Fibroblast of skin of right quadriceps (primary cell): ENCODE measurements at places on chromosomes 7 and 10.

DNA sequence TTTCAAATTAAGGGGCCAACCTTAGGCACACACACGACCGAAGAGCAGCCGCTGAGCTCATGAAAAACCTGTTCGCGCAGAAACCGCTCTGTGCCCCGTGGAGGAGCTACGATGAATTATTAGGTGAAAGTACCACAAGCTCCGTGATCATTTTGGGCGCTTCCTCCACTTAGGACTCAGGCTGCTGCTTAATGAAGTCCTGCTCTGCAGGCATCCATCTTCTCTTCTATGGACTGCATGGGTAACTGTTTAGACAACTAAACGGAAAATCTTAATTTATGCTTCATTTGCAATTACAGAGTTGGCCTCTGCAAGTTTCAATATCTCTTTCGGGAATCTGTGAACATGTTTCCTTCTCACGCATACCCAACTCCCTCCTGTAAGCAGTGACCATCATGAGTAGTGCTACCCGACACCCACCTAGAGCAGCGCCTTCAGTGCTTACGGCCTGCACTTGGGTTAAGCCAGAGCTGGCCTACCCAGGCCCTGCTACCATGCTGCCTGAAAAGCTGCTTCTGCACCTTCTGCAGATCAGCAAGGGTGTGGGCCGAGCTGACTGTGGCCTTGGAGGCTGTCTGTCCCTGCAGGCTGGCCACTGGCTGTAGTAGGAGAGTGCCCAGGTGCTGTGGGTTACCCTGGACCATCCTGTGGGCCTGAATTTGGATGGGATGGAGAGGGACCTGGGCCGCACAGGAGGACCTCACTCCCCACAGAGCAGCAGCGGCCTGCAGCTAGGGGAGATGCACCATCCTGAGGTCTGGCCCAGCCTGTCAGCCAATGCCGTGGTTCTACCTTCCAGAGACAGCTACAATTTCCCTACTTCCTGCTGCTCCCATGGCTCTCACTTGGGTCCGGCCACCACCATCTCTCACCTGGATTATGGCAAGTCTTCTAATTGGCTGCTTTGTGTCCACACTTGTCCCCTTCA, 36.0 kb downstream of the GNA12 start:
- peak; percentile 59 for DNase-seq

- peak; percentile 83 for DNase-seq
Observed at GRCh38 chr10:112951359-112952281, 1.6 kb downstream of the TCF7L2 start.

DNA sequence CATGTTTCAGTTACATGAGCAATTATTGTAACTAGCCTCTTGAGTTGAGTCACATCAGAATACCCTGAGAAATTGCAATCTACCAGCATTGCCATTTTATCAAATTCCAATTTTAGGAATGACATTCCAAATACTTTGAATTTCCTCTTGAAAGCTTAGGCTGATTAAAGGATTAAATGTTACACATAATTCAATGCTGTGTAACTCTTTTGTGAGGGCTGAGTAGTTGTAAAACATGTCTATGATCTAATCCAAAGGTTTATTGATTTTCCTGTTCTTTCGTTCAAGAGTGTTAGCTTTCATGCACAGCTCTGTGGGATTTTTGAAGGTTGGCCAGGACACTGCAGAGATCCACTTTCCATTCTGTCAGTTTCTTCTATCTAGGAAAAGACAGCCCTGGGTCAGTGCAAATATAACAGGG, 193.1 kb downstream of the SORCS1 start:
- DNase-seq, result no peak

- DNase-seq, result no peak
Observed at GRCh38 chr10:77253147-77253545, 384.5 kb downstream of the KCNMA1 start.

GRCh38 chr7:90948085-90948484, 316.1 kb upstream of the FZD1 start:
- no peak for DNase-seq

- DNase-seq, result no peak
Observed at GRCh38 chr10:82282782-82283456, 407.9 kb downstream of the NRG3 start.

GRCh38 chr7:148807436-148807835, 76.7 kb downstream of the EZH2 start:
- DNase-seq, result no peak

DNA sequence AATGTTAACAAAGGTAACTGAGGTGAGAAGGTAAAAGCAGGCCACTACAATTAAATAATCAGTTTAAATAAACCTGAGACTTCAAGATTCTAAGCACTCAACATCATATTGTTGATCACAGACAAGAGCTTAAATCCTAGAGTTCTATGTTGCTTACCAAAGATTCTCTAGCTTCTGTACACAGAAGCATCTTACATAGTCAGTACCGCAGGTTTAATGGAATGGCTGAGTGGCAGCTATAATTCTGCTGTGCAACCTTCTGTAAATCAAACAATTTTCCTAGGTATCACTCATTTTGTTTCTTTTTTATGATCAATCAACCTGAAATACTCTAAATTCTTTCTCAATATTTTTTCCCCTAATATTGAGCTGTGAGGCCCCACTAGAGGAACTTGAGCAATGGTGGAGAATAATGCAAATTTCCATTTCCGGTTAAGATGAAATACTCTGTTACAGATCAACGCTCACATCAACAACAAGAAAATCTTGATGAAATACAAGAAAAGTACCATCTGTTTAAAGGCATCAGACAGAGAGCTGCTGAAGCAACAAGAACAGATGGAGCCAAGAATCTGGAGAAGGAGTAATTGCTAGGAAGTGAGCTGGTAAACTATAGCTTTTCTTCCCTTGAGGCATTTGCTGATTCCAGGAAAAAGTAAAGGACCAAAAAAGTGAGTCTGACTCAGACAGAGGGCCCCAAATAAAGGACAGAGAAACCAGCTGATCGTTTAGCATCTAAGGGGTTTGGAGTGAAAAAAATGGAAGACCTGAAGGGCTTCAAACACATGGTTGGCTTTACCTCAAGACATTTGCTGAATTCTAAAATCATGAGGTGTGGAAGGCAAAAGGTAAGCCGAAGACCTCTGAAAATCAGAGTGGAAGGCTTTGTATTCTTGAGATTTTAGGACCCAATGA, 22.6 kb downstream of the PNPLA8 start:
- DNase-seq, result peak; percentile 3

- DNase-seq, result no peak
Observed at GRCh38 chr7:24729365-24730017, 27.8 kb downstream of the GSDME start.

DNA sequence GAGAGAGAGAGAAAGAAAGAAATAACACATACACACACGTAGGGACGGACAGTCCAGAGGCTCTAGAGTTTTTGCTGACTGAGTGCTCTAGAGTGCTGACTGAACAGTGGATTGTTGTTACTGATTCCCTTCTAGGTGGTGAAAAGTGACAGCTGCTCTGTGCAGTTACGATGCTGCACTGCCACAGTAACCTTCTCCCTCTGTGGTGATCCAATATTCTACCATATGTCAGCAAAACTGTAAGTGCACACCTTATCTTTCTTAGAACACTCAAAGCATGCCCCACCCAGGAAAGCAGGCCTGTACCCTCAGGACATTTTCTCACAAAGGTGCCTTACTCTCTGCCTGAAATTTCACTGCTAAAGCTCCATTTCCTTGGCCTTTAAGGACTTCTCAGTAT, 1023.5 kb downstream of the TYW1 start:
- DNase-seq, result no peak

DNA sequence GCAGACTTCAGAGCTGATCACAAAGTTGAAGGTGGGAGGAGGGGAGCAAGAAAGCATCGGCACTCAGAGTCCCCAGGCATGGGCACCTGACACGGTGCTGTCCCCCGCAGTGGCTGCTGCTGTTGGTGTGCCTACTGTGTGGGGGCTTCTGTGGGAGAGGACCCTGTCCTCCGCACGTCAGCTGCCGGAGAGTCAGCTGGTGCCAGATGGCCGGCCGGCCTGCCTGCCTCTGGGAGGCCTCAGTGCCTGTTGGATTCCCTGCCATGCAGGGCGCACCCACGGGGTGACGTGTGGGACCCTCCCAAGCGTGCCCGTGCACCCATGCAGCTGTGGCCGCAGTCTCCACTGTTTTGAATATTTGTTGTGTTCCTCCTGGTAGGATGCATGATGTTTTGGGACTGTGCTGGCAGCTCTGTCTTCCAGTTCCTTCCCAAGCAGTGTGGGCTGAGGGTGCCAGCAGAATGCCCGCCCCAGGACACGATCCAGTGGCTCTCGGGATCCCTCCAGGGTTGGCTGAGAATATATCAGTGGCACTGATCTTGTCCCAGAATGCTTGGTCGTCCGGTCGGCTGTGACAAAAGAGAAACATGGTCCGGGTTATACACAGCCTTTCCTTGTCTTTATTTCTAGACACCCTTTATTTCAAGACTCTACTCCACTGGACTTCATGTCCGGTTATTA, 185.6 kb downstream of the MGMT start:
- no peak for DNase-seq

DNA sequence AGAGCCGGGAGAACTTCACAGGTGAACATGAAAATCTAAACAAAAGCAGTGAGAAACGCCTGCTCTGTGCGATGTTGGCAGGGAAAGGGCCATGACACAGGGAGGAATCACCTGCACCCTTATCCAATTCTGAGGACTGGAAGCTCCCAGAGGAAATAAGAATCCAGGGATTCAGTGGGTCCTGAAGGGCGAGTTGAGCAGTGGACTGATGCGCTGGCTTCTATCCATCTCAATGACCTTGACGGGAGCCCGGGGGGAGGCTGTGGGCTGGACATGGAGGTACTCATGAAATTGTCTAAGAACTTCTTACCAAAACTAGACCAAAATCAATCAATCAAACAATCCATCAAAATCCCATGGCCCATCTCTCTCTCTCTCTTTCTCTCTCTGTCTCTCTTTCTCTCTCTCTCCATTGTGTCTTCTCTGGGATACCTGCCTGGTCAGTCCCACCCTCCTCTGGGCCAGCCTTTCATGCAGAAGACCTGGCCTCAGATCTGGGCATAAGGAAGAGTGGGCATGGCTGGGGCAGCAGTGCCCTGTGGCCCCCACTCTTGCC, 7.2 kb downstream of the CPXM2 start:
- no peak for DNase-seq

- DNase-seq, result no peak
Observed at GRCh38 chr7:81140775-81141174, 221.9 kb upstream of the SEMA3C start.

DNA sequence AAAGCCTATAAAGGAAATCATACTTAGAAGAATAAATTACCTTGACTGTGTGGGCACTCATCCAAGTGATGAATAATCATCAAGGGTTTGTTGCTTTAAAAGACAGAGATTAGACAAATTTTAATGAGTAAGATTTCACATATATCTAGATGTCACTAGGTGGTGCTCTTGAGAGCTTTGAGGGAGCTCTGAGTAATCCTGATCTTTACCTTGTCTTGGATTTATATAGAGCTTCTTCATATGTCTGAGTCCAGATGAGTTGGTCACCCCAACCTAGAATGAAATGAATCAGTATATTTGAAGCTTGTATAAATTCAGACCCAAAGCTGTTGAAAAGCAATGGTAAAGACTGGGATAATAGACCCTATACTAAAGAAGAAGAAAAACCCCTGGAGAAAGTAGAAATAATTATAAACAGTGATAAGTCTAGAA, 3.7 kb downstream of the AGR2 start:
- DNase-seq, result peak; percentile 76

DNA sequence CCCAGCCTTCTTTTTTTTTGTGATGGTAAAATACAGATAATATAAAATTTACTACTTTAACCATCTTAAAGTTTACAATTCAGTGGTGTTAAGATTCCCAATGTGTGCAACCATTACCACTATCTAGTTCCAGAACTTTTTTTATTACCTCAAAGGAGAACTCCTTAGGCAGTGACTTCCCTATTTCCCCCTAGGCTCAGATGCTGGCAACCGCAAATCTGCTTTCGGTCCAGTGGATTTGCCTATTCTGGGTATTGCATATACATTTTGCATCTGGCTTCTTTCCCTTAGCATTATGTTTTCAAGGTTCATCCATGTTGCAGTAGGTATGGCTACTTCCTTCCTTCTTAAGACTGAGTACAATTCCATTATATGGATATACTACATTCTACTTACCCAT, 56.5 kb downstream of the AFAP1L2 start:
- DNase-seq, result no peak

GRCh38 chr10:77909749-77910375, 16.7 kb downstream of the DLG5 start:
- peak; percentile 26 for DNase-seq

DNA sequence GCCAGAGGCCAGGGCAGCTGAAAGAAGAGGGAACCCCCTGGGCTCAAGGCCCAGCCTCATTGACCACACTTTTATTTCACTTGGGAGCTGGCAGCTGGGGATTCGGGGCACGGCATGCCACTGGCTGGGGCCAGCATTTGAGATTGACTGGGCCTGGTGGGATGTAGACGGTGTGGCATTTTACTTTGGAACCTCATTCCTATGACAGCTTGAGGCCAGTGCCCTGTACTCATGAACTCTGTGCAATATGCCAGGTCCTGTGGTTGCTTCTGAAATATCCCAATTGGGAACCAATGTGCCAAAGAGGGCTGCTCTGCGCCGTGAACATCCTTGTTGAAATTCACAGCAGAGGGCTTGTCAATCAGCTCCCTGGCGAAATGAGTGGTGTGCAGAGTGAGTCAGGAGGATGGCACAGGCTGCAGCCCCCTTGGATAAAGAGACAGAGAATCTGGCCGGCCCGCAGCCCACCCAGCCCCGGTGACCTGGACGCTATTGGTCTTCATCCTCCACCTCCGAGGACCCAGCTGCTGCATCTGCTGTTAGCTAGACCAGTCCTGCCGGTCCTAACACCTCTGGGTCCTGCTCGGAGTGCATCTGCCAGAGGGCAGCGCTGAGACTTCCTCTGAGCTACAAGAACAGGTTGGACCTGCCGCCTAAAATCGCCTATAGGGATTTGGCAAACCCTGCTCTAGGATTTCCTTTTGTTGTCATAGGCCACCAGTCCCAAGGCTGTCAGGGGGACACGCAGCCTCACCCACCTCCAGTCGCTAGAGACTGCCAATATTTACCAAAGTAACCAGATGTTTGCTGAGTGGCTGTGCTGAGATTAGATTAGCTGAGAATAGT, 58.0 kb downstream of the PRKAG2 start:
- DNase-seq, result no peak

GRCh38 chr10:57015187-57015586, 654.1 kb upstream of the ZWINT start:
- DNase-seq, result no peak

DNA sequence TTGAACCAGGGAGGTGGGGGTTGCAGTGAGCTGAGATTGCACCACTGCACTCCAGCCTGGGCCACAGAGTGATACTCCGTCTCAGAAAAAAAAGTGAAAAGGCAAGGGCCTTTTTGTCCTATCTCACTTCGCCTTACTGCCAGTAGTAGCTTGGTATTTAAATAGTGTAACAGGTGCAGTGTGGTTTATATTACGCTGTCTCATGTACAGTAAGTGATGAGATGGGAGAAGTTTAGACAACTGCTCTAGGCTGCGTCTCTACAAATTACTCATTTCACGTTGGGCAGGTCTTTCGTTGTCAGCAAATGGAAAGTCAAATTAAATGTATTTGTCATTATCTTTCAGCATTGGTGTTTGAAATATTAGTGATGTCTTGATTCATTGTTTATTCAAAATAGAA, 15.5 kb upstream of the PFKFB3 start:
- DNase-seq, result no peak

- peak; percentile 72 for DNase-seq
Observed at GRCh38 chr7:29274146-29275017, 79.8 kb downstream of the CHN2 start.
